ENCODE measurements at places on chromosomes 7 and 10.

GRCh38 chr10:13681095-13681494 is 94.3 kb downstream of the PRPF18 start:
- DNase-seq: no peak

DNA sequence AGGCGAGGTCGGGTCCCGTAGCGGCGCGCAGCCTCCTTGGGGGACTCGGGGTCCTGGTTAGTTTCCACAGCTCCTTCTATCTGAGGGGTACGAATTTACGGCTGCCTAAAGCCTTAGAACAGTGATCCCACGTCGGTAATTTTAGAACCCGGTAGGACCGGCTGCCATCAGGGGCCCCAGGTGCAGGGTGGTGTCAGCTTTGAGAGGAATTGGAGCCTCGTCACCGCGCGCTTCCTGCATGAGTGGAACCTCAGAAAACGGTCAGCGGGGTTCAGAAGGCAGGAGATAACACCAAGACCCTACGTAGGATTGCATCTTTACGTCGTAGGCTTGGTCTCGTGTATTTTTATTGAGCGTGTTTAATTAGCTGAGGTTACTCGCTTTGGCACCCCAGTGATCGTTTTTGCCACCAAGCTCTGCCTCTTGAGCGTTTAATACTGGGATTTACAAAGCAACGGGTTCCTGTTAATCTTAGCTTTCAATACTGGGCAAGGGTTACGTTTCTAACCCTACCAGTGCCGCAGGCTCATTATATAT is 443 bp downstream of the RNF32 start:
- no peak for DNase-seq

DNA sequence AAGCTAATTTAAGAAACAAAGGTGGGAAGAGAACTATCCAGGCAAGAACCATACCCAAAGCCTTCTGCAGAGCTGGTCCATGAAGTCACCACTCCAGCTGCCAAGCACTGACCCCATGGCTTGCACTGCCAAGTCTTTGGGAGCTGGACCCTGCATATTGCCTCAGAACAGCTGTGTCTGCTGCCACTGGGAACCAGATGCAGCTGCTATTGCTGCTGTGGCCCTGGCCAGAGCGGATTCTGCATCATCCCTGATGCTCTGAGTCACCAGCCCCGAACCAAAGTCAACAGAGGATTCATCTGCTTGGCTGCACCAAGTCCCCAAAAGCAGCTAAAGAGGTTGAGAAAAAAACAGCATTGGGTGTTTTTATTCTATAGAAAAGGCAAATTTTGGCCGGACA is 39.2 kb upstream of the GSAP start:
- no peak for DNase-seq

- DNase-seq: no peak
These were observed 1028.5 kb upstream of the PHF14 start for GRCh38 chr7:9945131-9945530.

- DNase-seq: no peak
These were observed 36.5 kb downstream of the CAMK2B start for GRCh38 chr7:44288811-44289340.

DNA sequence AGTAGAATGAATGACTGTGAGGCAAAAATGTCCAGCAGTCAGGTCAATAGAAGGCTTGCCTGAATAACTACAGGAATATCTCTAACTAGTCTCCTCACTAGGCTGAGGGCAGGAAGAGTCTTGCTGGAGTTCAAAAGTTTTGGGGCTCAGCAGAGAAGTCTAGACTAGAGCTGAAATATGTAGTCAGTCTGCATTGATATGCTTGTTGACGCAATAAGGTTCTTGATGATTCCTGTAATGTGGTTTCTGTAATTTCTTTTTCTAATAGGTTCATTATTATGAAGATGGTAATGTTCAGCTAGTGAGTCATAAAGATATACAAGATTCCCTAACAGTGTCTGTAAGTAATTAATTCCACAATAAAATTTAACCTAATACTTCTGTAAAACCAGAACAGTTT is 41.5 kb upstream of the ST7 start:
- DNase-seq: no peak

DNA sequence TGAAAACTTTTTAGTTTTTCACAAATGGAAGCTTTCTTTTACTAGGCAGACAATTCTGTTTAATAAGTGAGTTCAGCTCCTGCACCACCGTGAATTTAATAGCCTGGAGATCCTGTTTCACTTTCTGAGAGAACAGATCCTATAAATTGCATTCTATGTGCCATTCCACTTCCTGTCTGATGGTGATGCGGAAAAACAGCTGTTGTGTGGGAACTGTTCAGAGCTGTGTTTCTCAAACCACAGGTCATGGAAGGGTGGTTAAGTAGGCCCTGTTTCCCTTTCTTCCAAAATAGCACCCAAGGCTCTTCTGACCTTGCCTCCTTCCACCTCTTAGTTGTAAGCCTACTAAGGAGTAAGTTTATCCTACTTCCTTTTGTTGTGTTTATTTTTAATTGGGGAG is 97.2 kb upstream of the DKK1 start:
- no peak for DNase-seq

DNA sequence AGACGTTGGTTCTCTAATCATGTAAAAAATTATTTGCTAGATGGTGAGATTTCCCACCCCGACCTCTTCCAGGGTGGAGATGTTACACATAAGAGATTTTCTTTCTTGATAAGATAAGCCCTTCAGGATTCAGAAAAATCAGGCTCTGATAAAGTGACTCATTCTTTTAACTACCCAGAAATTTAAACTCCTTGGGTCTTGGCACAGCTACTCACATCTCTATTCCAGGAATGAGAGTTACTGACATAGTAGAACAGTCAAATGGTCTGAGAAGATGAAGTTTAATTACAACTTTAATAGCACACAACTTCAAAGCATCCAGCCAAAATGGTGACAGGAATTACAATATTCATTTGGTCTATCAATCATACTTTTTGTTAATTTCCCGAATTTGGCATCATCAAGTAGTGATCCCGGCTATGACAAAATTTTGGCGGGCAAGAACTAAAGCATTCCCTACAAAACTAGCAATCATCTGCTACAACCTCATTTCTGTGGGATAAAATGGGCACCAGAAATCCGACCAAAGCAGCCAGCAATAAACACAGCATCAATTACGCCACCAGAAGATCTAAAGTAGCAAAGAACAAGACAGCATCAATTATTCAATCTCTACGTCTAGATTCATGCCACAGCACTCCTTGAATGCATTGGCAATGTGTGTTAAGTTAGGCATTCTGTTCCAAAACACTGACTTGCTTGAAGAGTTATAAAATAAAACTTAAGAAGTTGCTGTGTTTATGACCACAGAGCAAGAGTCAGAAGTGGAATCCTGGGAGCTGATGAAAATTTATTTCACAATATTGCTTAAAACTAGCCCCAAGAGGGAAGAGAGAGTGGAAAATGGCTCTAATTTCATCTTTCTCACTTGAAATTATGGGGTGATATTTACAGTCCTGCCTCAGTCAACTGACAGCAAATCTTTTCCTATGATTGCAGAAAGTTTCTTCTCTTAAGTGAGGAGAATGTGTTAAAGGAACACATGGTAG is 565.7 kb upstream of the ANKRD30A start:
- DNase-seq: no peak

DNA sequence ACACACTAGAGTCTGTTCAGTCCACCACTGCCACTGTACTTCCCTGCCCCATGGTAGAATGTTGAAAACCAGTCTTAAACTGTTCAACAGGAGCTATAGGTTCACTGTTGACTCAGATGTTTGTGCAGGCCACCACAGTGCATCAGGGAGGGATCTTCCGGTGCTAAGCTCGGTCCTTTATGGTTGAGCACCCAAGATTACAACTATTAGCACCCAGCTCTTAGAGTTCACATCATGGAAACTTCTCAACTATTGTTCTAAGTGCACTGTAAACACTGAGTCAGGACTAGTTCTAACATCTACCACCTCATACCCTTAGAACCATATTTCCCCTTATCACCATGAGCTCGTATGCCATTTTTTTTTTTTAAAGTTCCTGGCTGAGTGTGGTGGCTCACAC is 97.1 kb upstream of the MXI1 start:
- DNase-seq: no peak

DNA sequence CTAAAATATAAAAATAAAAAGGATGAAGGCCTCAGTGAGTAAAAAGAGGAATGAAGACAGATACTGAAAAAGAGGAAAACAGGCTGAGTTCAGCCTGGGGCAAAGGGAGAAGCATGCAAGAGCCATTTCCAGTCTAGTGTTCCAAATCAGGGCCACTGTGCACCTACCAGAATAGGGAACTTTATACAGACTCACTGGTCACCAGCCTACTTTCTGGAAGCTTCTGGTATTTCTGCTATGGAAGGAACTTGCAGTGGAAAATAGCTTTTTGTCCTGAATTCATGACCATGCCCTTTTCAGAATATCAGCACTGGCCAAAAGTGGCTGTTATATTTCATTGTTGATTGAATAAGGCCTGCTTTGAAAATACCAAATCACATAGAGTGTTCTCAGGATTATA is 28.8 kb downstream of the ABRAXAS2 start:
- DNase-seq: no peak

DNA sequence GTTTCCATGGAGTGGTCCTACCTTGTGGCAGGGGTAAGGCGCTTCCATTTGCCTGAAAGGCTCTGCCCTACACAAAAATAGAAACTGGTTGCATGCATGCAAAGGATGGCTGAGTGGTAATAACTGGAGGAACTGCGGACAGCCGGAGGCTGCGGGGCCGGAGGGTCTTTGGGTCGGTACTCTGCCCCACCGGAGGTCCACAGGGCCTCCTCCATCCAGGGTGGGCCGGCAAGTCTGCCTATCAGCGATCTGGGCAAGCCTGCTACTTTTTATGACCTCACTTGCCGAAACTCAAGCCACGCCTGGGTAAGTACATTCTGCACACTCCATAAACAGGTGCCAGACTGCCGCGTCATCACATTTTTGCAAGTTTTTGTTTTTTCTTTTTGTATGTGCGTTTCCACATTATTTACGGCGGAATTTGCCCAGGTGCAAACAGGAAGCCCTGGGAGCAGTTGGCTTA is 30.0 kb downstream of the TACC2 start:
- DNase-seq: no peak

DNA sequence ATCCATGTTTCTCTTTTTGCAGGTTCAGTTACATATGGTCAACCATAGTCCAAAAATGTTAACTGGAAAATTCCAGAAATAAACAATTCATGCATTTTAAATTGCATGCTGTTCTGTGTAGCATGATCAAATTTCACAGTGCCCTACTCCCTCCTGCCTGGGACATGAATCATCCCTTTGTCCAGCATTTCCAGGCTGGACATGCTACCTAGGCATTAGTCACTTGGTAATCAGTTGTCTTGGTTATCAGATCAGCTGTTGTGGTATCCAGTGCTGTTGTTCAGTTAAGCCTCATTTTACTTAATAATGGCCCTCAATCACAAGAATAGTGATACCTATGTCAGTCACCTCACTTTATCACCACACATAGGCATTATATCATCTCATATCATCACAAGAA is 7.3 kb upstream of the PNLIP start:
- no peak for DNase-seq

GRCh38 chr7:116779931-116780330 is 82.5 kb upstream of the CAPZA2 start:
- no peak for DNase-seq

- DNase-seq: no peak
These were observed 592.5 kb downstream of the ARL4A start for GRCh38 chr7:13279854-13280435.

GRCh38 chr10:79051766-79052165 is 17.0 kb upstream of the ZMIZ1 start:
- DNase-seq: no peak

GRCh38 chr7:151721694-151722093 is 155.2 kb downstream of the PRKAG2 start:
- no peak for DNase-seq

- no peak for DNase-seq
These were observed 14.6 kb downstream of the GATA3 start for GRCh38 chr10:8069108-8069507.

DNA sequence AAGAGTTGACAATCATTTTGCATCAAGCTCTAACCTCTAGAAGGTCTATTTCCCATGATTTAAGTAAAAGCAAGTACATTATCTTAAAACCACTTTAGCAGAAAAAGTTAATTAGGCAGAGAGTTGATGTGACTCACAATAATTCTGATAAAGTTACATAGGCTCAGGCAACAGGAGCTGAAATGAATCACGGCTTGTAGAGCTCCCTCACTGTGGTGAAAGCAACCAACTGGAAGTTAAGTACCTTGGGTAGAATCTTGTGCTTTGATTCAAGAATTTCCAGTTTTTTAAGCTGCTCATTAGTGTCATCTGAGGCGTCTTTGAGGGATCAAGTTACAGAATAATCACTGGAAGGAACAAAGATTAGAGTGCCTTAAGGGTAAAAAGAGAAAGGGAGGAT is 68.9 kb upstream of the NFE2L3 start:
- no peak for DNase-seq

DNA sequence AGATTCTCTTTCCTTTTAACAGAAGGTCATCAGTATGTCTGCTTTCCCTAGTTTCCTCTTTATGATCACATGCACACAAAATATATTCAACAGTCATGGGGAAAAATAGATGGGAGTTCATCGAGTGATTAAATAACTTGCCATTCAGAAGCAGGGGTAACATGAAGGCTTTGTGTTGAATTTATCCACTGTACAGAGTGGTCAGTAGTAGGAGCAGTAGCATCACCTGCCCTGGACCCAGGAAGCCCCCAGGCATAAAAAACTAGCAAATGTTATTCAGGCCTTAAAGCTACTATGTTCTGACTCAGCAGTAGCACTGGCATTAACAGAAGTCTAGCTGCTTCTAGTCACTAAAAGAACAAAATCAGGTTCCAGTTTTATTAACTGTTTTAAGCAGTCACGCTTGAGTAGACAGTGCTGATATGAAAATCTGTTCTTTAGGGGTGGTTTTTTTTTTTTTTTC is 31.4 kb upstream of the FAM133B start:
- DNase-seq: no peak

All from CMK (cell line).